ENCODE measurements at places on chromosomes 16 and 17.

GRCh38 chr16:57612494-57612893 is 15.9 kb upstream of the ADGRG1 start:
- no peak for DNase-seq

- DNase-seq, result no peak
Observed at GRCh38 chr16:74898659-74899058, 86.3 kb downstream of the WDR59 start.

DNA sequence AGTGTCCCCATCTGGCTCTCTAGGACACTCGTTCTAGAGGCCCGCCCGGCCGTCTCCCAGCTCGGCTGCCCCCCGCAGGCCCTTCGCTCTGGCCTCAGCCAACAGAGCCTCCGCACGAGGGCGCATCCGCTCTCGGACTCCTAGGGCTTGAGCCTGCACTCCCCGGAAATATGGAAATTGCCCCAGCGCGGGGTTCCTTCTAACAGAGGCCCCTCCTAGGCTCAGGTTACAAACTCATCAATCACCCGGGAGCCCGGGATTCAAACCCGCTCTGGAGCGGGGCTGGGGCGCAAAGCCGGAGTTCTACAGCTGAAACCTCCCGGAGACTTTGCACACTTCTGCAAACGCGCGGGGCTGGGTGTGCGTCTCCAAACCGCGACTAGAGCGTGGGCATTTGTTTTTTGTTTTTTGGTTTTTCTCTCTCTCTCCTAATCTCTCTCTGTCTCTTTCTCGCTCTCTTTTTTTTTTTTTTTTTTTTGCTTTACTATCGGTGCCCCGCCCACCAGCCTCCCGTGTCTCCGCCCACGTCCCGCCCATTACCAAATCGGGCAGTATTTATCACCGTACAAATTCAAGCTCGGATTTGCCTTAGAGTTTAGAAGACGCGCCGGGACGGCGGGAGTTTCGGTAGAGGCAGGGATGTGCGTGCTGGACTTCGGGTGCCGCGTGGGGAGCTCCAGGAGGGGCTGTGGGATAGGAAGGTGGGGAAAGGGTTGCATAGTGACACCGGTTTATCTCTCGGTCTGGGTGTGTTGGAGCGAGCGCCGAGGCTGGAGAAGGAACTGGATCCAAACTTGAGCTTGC is 2.4 kb upstream of the FOXL1 start:
- no peak for DNase-seq

- DNase-seq, result no peak
Observed at GRCh38 chr16:22220714-22221113, 14.6 kb downstream of the EEF2K start.

- DNase-seq, result no peak
Observed at GRCh38 chr17:47959825-47960655, 2.4 kb upstream of the PRR15L start.

DNA sequence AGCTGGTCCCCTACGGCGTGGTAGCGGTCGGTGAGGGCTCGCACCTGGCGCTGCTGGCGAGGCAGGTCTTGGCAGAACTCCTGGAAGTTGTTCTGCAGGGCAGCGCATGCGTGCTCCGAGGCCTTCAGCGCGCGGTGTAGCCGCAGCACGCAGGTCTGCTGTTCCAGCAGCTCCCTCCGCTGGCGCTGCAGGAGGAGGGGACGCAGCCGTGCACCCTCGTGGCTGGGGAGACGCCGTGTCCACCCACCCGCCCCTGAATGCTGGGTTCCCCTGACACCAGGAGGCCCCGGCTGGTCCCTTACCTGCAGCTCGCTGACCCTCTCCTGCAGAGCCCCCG is 12.2 kb downstream of the EVPL start:
- no peak for DNase-seq

GRCh38 chr16:87971933-87972332 is 20.7 kb downstream of the BANP start:
- no peak for DNase-seq

DNA sequence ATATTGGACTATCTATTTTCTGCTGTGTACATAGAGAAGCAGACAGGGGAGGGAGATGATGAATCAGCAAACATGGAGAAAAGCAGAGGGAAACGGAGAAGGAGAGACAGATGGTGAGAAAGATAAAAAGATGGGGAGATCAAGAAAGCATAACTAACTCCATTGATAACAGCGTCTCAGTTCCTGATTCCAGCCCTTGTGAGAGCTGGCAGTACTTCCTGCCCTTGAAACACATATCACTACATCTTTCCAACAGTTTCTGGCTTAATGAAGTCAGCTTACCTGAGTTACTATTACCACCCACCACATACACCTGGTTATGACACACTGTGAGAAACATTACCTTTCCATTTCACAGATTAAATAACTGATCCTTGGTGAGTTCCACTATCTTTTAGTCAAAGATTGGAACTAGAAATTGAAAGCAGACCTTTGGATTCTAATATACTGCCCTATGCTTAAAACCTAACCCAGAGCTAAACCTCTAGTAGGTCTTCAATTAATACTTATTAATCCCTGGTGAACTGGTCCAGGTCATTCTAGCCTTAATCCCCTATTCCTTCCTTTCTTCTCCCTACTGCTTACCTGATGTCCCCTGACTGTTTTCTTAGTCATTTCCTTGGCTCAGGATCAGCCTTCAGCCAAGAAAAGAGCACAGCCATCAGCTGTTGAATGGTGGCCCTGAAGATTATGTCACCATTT is 346.6 kb upstream of the CCL2 start:
- DNase-seq, result no peak

- no peak for DNase-seq
Observed at GRCh38 chr17:72053449-72053848, 67.4 kb upstream of the SOX9 start.

- DNase-seq, result no peak
Observed at GRCh38 chr17:31318298-31318801, 3.1 kb downstream of the EVI2A start.

DNA sequence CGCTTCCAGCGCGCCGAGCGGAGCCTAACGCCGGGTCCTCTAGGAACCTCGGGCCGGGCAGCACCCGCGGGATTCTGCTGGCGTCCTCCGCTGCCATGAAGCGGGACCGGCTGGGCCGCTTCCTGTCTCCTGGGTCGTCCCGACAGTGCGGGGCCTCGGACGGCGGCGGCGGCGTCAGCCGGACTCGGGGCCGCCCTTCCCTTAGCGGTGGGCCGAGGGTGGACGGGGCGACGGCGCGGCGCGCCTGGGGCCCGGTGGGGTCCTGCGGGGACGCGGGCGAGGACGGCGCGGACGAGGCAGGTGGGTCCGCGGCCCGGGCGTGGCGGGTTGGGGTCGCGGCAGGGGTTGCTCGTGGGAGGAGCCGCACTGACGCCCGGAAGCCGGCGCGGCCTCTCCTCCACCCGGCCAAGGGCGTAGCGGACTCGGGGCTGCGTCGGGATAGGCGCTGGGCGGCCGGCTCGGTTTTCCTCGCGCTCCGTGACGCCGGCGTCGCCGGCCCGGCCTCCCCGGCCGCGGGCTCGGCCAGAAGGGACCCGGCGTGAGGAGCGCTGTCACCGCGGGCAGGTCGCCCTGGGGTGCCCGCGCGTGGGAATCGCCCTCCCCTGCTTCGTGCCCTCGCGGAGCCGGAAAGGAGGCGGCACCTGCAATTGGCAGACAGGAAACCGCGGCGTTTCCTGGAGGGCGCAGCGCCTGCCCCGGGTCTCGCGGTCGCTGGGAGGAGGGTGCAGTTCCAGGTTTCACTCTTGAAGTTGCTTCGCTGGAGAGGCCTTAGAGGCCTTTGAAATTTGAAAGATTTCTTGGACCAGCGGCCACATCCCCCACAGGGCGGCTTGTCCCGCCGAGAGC is 432 bp downstream of the ZNF276 start:
- DNase-seq, result no peak

DNA sequence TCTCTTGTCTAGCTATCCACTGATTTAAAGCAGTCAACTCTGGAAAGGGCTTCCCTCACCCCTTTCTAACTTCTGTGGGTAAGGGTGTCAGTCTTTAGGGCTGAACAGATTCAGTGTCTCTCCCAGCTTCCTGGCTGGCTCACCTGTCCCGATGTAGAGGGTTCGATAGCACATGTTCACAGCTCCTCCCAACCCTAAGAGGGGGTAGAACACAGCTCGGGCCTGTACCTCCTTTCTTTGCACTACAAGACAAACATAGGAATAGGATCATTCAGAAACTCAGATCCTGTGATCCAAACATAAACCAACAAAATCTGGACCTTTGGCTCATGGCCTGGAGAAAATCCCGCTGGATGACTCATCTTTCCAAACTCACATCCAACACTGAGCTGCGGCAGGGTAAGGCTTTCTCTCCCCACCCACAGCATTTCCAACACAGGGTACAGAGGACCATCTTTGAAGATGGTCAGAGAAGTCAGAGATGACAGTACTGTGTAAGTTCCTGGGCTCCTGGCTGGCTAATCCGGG is 5.8 kb upstream of the DHRS13 start:
- no peak for DNase-seq

- DNase-seq, result no peak
Observed at GRCh38 chr16:53061701-53062159, 6.9 kb downstream of the CHD9 start.

DNA sequence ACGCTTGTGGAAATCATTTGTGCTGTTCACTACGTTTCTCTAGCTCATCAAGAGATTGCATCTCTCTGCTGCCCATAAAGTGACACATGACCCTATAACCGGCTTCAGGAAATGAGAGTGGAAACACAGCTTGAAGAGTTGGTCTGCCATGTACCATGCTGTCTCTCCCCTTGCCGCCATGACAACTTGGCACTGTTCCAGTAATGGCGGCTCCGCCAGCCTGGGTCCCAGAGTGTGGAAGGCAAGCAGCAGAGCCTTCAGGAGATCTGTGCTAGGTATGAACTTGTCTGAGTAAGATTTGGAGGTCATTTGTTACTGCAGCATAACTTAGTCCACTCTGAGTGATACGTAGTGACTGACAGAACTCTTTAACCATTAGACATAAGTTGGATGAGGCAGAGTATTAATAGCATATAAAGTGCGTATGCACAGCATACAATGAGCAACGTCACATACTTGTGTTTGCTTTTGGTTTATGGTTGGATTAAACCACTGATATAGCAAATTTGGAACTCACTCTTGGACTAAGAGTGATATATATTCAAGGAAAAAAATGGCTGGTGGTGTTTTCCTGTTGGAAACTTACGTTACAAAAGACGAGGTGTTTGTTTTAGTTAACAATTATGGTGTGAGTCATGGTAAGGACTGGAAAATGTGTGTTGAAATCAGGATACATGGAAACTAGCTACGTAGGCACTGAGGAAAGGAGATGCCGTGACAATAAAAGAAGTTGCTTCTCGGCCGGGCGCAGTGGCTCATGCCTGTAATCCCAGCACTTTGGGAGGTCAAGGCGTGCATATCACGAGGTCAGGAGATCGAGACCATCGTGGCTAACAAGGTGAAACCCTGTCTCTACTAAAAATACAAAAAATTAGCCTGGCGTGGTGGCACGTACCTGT is 24.4 kb upstream of the PMP22 start:
- no peak for DNase-seq

GRCh38 chr17:13311306-13311705 is 290.4 kb downstream of the HS3ST3A1 start:
- DNase-seq, result no peak

DNA sequence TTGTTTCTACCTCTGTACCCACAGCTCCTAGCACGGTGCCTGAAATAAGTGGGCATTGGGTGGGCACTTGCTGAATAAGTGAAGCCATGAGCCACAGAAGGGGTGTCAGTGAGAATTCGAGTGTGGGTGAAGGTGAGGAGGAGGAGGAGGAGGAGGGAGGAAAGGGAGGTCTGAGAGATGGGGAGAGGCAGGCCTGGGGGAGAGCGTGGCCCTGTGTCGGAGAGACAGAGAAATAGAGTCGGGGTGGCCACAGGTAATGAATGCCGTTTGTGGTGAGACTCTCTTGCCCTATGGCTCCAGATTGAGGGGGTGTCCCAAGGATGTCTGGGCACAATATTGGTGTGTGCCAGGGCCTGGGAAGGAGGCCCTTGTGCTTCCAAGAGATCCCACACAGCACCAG is 49.2 kb downstream of the SDK2 start:
- DNase-seq, result no peak

DNA sequence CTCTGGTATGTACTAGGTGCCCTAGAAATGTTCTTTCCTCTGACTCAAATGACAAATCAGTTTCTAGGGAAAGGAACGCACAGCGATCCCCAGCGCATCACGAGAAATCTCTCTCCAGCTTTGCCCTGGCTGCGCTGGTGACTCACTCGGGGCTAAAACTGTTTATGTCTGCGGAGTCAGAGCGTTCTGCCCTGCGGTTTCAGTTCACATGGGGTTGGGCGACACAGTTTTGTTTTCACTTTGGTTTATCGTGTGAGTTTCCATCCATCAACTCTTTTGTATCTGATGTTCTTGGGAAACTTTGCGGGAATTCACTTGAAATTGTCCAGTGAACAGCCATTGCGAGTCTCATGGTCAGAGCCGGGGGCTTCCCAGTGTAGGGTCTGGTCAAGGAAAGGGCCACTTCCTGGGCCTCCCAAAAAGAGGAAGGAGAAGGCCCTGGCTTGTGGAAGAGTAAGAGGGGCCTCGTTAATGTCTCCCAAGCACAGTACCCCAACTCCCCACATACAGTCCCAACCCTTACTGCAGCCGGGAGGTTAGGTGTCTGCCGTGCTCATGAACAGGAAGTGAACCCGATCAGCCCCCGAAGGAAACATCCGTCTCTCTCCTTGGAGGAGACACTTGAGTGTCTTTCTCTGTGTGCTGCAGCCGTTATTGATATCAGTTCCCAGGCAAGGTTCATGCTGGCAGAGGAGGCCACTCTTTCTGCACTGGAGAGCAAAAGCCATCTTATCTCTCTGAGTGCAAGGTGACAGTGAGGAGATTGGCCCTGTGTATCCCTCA is 643.2 kb downstream of the WWOX start:
- DNase-seq, result no peak

DNA sequence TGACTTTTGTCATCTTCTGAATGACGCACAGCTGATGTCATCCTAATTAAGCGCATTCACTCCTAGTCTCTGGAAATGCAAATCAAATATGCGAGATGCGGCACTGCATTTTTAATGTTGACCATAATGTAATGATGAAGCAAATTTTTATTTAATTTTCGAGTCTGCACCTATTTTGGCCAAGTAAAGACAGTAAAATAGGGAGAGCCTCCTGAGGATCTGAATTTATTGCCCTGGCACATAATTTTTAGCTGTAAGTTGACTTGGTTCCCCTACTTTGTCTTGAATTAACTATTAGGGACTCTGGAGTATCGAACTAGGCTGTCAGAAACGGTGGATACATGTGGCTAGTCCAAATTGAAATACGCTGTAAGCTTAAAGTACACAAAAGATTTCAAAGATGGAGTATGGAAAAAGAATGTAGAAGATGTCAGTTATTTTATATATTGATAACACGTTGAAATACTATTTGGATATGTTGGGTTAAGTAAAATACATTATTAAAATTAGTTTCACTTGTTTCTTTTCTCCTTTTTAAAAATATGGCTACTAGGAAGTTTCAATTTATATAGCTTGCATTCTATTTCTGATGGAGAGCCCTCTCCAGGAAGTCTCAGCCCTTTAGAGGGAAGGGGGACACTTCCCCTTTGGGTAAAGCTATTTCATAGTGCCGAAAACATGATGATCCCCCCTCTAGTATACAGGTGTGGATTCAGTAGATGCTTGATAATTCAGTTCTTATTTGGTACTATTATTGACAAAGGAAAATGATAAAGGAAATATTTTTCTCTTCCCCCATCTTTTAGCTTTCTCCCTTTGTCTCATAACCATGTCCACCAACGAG is 991 bp downstream of the KPNA2 start:
- no peak for DNase-seq
